ENCODE measurements at places on chromosomes 12 and 14. TPM values are rescaled to one million over a fixed set of nuclear protein-coding genes. Genes with fewer than 3 reads are reported as not detected.

The TAS2R9 gene
- total RNA-seq = not detected

The ETNK1 gene
- total RNA-seq = 9.7 TPM

The EIF2S3B gene
- 0.79 TPM for total RNA-seq

The TIGAR gene
- total RNA-seq = 11.8 TPM
